NCI-H82 (cell line): ENCODE measurements at places on chromosomes 7 and 10.

DNA sequence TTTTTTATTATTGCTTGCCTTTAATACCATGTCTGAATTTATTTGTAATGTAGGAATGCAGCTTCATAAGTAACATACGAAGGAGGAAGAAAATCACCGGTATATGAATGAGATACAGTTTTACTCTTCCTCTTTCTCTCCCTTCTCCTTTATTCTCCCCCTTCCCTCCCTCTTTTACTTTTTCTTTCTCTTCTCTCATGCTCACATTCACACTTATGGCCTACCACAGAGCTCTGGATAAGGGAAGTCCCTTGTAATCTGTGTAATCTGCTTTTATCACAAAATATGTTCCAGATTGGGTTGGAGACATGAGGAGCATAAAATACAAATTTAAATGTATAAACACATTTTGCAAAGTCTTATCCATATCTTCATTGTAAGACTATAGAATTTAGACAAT lies 59.4 kb downstream of the MDFIC start:
- DNase-seq: no peak

DNA sequence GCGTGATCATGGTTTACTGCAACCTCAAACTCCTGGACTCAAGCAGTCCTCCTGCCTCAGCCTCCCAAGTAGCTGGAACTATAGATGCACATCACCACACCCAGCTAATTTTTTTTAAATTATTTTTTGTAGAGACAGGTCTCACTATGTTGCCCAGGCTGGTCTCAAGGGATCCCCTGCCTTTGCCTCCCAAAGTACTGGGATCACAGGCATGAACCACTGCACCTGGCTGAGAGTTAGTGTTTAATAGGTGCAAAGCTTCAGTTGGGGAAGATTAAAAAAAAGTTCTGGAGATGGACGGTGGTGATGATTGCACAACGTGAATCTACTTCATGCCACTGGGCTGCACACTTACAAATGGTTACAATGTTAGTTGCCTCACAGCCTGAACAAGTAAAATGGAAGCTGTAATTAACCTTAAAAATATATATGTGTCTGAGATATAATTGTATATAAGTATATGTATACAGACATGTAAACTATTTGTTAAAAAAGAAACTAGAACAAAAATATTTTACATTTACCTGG lies 106.4 kb upstream of the ZNF438 start:
- no peak for DNase-seq

DNA sequence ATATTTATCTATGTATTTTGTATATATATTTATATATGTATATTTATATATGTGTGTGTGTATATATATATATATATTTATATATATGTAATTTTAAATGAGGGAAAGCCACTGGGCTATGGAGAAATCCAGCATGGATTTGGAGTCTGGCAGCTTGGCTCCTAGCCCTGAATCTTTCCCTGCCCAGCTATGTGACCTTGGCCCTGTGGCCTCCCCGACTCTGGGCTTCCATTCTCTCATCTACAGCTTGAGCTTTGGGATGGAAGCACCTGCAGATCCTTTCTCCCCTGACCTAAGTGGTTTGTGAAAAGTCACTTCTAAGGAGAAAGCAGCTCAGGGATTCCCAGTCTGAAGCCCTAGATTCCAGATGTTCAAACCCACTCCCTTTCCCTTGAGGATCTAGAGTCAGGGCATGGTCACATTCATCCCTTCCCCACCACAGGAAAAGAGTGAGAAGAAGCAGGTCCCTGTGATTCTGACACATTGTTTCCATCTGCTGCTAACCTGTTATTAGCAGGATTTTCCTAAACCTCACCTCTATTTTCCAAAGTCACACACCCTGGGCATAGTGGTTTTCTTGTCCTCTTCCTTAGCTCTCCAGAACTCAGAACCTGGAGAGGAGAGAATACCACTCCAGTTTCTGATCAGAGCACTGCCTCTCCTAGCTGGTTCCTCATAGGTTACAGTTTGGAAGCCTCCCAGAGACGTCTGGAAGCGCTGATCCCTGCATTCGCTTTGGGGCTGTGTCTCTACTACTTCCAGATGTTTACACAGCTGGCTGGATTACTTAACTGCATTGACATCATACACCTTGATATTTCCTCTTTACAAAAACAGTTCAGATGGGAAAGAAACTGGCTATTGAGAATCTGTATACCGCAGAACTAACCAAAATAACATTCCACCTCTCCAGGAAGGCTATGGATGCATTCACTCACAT lies 327.5 kb upstream of the ZMIZ1 start:
- no peak for DNase-seq

- DNase-seq: no peak
Observed at GRCh38 chr7:67251986-67252558, 255.4 kb downstream of the TYW1 start.

DNA sequence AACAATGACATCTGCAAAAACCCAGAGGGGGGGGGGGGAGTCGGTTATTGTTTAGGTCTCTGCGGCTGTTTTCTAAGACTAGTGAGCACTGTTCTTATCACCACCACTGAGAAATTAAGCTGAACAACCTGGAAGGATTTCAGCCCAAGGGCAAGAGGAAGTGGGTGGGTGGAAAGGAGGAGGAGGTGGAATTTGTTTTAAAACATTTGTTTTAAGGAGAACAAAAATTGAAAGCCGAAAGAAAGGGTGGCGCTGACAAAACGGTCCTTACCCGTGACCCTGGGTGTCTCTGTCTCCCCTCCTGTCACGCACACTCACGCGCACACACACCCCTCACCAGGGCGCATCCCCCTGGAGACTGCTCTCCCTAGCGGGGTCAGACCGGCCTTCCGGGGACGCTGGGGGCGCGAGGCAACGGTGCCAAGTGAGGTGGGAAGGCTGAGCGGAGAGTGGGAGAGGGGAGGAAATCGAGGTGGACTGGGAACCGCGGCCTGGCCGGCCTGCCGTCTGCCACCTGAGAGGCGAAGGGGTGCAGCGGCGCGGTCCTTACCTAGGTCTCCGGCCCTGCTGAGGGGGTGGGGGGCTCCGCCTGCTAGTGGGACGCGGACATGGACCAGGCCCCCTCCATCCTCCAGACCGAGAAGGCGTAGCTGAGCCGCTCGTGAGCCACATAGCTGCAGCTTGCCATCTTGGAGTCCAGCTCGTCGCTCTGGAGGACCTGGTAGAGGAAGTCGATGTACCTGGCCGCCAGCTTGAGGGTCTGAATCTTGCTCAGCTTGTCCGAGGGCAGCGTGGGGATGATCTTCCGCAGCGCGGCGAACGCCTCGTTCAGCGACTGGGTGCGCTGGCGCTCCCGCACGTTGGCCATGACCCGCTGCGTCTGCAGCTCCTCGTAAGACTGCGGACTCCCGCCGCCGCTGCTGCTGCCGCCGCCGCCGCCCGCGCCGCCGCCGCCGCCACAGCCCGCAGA lies 1.0 kb downstream of the TWIST1 start:
- peak; percentile 51 for DNase-seq

DNA sequence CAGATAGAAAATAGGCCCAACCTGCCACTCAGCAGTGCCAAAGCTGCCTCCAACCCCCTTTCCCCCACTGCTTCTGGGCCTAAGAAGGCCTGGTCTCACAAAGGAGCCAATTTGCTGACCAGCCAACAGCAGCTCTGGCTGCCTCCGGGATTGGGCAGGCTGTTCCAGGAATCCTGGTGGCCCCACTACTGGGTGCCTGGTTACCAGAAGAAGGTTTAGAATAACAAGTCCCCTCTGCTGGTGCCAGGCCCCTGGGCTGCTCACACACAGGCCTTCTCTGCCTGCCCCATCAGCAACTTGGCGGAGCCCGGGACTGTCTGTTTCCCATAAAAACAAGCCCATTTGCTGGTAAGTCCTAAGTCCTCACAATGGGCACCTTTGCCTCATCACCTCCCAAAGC lies 1.2 kb downstream of the PHKG1 start:
- no peak for DNase-seq
